ENCODE measurements at places on chromosomes 2 and 18.

- DNase-seq = no peak
Observed at GRCh38 chr2:5250482-5250881, 441.7 kb upstream of the SOX11 start.

- no peak for DNase-seq
Observed at GRCh38 chr2:85666016-85666415, 2.0 kb downstream of the SFTPB start.

DNA sequence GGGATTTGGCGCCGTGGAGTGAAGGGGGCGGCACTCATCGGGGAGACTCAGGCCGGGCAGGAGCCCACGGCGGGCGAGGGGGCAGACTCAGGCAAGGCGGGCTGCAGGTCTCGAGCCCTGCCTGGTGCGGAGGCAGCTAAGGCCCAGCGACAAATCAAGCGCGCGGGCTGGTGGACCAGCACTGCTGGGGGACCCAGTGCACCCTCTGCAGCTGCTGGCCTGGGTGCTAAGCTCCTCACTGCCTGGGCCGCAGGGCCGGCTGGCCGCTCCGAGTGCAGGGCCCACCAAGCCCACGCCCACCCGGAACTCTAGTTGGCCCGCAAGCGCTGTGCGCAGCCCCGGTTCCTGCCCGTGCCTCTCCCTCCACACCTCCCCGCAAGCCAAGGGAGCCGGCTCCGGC lies 26.2 kb upstream of the SPP2 start:
- no peak for DNase-seq

DNA sequence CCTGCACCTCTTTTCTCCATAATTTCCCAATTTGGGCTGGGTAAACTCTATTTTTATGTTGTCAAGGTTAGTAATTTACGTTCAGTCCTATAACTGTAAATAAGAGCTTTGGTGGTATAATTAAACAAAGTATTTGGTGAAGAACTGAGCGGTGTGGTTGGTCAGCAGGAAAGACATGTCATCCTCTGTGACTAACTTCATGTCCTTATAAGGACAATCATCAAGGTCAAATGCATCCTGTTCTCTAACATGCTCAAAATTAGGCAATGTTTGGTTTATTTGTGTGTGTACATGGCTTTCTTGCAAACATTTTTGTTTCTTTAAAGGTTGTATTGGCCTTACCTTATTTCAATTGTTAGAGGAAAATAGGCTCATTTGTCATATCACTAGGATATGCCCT lies 121.5 kb upstream of the NABP1 start:
- DNase-seq = no peak

GRCh38 chr2:66897181-66897580 lies 462.3 kb downstream of the MEIS1 start:
- DNase-seq = no peak

DNA sequence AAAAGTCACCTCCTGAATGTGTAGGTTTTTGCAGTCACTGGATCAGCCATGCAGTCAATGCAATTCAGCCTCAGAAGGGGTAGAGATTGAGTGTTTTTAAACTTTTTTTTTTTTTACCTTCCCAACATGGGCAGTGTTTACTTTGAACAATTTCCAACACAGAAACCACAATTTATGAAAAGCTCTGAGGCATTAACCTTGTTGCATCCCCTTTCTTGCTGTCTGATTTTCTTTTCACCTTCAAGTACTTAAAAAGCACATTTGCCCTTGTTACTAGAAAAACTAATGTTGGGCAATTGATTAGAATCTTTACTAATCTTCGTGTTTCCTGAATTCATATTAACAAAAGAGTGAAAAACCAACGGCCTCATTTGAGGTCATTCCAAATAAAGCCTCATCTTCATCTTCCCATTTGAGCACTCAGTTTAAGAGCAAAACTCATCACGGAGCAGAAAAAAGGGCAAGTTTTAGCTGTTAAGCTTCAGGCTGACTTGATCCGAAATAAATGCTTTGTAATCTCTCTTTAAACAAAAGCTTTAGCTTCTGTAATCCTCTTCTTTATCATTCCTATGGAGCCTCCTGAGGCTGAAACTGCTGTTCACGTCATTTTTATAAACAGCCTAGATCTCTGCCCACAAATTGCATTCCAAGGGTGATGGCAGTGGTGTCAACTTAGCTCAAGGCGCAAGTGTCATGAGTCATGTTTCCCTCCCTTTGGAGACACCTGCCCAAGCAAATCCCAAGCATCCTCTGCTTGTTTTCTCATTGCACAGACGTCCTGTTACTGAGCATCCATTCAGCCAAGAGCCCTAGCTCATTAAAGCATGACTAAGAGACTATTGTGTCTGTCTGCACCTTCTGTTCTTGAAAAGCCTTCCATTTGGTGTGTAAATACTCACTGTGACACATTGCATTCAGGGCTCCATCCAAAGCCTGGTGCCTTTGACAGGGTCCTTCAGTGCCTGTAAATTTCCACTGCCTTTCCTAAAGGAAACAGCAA lies 107.7 kb downstream of the HNMT start:
- peak; percentile 35 for DNase-seq

GRCh38 chr2:174792309-174793025 lies 28.2 kb upstream of the CHRNA1 start:
- DNase-seq = no peak

- DNase-seq = no peak
Observed at GRCh38 chr2:113895819-113896563, 6.1 kb downstream of the ACTR3 start.

DNA sequence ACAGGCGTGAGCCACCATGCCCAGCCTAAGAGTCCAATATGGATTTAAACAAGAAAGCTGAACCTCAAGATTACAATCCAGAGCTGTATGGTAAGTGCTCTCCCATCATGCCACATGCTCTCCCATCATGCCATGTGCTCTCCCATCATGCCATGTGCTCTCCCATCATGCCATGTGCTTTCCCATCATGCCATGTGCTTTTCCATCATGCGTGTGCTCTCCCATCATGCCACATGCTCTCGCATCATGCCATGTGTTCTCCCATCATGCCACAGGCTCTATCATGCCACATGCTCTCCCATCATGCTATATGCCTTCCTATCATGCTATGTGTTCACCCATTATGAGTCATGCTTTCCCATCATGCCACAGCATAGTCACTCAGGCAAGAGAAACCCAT lies 20.7 kb downstream of the ADD2 start:
- no peak for DNase-seq

GRCh38 chr2:120404274-120404673 lies 58.3 kb downstream of the INHBB start:
- DNase-seq = no peak

- DNase-seq = no peak
Observed at GRCh38 chr2:71887196-71887595, 260.5 kb downstream of the CYP26B1 start.

GRCh38 chr2:217517402-217517801 lies 485.4 kb downstream of the TNS1 start:
- DNase-seq = no peak

DNA sequence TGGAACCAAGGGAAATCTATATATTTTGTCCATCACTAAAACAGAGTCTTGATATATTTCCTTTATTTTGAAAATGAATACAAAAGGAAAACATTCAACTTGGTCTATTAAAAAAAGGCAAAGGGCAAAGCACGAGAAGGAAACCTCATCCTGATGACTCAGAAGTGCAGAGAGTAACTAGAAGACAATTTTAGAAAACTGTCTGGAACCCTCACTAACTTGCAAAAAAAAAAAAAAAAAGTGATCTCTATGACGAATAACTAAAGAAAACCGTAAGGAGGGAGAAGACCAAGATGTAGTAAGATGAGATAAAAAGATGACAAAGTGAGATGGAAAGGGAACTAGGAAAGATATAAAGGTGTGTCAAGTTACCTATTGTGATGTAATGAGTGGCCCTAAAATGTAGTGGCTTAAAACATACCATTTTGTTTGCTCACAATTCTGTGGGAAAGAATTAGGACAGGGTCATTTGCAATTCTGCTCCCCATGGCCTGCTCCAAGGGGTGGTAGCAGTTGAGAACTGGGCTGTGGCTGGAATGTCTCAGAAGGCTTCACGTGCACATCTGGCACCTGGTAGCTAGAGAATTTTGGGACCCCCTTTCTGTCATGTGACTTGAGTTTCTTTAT lies 303.0 kb downstream of the DYSF start:
- DNase-seq = no peak

DNA sequence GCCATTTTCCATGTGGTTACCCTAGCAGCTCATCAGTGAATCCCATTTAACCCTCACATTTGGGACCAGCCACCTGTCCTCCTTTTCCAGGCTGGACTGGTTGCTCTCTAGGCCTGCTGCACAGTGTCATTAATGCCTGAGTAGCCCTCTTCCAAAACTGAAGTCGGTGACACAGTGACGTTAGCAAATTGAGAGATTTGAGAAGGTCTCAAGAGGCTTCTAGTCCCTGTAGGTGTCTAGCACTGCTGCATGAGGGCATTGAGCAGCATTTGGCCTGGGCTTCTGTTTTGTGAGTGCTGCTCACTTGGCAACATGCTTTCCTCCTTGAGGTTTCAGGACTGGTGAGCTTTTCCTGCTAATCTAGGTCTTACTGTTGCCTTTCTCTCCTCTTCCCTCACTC lies 36.7 kb downstream of the PKP4 start:
- DNase-seq = no peak

DNA sequence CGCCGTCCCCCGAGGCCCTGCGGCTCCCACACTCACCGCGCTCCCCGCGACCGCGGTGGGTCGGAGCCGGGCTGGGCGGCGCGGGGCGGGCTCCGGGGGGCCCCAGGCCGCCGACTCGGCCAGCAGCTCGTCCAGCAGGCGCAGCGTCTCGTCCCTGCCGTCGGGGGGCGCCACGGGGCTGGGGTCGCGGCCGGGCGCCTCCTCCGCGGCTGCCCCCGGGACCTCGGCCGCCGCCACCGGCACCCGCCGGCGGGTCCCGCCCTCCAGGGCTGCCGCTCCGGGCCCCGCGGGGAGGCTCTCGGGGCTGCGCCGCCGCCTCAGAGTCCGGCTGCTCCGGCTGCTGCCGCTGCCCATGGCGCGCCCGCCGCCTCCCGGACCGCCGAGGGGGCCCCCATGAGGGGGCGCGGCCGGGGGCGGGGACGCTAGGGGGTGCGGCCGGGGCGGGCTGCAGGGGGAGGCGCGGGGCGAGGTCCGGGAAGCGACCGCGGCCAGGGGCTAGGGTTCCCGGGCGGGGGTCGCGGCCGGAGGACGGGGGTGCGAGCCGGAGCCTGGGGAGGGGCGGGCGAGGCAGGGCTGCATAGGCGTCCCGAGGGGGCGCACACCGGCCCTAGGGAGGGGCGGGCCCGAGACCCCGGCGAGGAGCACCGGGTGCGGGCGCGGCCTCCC lies at the start of gene CYS1:
CYS1 (minus strand) TSS at position 542 of the 666 bp plus-strand sequence; CDS start at position 354, 188 bp downstream.
- DNase-seq = peak; percentile 66

- no peak for DNase-seq
Observed at GRCh38 chr2:233994151-233994550, 56.4 kb upstream of the SPP2 start.

GRCh38 chr2:47297767-47298425 lies 105.1 kb upstream of the MSH2 start:
- no peak for DNase-seq

DNA sequence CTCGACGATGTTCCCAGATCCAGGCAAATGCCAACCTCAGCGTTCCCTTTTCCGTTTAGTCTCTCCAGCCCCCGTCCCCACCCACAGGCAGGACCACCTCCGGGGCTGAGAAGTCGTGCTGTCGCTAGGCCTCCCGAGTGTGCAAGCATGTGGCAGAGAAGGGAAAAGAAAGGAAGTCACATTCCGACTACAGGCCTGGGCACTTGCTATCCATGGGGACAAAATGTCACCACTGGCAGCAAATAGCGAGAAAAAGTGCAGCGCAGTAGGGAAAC lies 420 bp downstream of the PIGN start:
- no peak for DNase-seq

DNA sequence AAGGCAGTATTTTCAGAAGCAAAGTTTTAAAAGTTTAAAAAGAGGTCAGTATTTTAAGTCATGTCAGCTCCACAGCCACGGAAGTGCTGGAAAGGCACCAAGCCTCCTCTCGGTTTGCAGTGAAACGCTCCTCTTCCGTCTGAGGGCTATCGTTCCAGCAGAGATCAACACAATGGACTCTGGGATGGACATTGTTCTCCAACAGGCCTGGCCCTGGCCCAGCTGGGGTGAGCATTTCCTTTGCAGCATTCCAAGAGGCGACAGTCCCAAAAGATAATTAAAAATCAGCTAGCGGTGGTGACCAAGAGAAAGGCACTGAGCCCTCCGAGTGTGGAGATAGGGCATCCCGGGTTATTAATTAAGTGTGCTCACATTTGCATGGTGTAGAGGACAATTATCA lies 95.9 kb upstream of the LCLAT1 start:
- no peak for DNase-seq

DNA sequence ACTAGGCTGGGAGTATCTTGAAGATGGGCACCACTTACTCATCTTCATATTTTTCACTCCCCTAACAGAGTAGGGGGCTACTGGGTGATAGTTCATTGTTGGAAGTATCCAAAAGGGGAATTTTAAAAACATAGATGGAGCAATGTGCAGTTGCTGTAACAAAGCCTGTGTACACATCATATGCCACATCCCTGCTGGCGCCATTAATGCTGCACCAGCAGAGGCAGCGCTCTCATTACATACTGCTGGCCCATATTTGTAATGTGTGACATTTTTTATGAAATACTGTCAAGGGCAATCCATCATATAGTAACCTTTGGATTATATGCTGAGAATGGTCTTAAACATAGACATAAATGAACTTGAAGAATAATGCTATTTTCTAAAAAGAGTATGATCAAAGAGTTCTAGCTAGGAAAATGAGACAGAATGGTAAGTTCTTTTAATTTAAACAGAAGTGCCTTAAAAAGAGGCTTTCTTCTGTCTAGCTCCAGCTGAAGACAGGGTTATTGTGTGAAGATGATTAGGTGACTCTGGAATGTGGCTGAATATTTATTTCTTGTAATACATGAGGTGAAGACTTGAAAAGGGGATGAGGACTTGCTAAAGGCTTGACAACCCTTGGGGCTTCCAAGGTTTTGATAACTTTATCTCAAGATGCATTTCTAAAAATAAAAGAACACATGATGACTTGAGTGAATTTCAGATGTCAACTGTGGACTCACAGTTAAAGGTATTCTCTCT lies 2.4 kb upstream of the TMEM178A start:
- DNase-seq = no peak

GRCh38 chr18:10041180-10041579 lies 127.4 kb downstream of the VAPA start:
- DNase-seq = no peak

GRCh38 chr2:134238371-134238770 lies 15.5 kb upstream of the MGAT5 start:
- no peak for DNase-seq

- DNase-seq = peak; percentile 63
Observed at GRCh38 chr2:157245846-157246764, 11.4 kb upstream of the GALNT5 start.

DNA sequence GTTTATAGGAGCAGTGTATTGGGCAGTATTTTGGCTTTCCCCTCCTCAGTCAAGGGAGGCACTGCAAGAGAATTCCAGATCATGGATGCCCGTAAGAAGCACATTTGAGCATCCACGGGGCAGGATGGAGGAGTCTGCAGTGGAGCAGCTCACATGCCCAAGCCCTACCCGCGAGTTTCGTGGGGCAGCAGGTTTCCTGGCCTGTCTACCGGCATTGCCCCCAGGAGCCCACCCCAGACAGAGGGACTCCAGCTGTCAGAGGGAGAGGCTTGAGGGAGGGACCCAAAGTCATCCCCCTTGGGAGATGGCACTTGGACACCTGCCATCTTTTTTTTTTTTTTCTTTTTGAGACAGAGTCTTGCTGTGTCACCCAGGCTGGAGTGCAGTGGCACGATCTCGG lies 31.3 kb downstream of the TMEM177 start:
- no peak for DNase-seq

Measured in A549 (cell line).